ENCODE measurements at places on chromosomes 4 and X.

DNA sequence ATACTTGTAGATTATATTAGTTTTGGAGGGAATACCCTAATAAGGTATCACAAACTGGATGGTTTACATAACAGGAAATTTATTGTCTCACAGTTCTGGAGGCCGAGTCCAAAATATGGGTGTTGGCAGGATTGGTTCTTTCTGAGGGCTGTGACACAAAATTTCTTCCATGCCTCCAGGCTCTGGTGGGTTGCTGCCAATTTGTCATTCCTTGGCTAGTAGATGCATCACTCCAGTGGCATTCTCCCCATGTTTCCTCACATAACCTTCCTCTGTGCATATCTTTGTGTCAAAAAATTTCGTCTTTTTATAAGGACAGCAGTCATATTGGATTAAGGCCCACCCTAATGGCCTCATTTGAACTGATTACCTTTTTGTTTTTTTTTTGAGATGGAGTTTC, 49.3 kb downstream of the APELA start:
- no peak for DNase-seq

DNA sequence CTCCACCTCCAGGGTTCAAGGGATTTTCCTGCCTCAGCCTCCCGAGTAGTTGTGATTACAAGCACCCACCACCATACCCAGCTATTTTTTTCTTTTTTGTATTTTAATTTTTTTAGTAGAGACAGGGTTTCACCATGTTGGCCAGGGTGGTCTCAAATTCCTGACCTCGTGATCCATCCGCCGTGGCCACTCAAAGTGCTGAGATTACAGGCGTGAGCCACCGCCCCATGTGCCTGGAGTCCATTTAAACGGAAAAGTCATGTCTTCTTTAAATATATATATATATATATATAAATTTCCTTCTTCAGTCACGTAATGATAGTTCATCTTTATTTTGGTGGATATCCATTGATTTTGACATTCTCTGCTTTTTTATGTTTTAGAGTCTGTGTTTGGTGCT, 264.0 kb upstream of the PITX2 start:
- DNase-seq: no peak

GRCh38 chrX:146614663-146615478, 194.7 kb upstream of the CXorf51B start:
- DNase-seq: no peak

DNA sequence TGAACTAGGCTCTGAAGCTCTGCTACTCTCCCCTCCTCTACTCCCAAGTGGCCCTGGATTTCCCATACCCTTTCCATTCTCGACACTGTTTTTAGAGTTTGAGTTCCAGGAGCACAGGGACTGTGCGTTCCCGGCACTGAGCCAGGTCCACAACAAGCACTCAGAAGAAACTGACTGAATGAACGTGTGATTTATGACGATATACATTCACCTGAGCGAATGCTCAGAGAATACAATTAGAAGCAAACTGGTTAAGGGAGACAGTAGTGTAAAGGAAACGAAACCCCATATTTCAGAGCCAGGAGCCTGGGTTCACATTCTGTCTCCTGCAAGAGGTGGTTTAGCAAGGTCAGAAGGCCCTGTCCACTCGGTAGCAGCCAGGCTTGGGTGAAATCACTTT, 1.4 kb upstream of the KIAA0232 start:
- DNase-seq: no peak

DNA sequence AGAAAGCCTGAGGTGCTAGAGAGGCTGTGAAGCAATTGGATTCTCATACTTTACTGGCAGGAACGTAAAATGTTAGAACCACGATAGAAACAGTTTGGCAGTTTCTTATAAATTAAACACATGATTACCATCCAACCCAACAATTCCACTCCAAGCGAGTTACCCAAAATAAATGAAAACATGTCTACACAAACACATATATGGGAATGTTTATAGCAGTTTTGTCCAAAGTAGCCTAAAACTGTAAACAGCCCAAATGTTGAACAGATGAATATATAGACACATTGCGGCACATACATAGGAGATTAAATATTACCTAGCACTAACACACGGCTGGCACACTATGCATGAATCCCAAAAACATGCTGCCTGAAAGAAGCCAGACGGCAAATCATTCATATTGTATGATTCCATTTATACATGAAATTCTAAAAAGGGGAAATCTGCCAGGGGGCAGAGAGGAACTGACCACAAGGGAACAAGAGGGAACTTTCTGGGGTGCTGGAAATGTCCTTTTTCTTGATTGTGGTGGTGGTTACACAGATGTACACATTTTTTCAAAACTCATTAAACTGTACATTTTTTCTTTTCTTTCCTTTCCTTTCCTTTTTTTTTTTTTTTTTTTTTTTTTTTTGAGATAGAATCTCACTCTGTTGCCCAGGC, 50.4 kb upstream of the SLC25A4 start:
- no peak for DNase-seq

GRCh38 chr4:25723409-25723808, 67.8 kb downstream of the SLC34A2 start:
- DNase-seq: no peak

DNA sequence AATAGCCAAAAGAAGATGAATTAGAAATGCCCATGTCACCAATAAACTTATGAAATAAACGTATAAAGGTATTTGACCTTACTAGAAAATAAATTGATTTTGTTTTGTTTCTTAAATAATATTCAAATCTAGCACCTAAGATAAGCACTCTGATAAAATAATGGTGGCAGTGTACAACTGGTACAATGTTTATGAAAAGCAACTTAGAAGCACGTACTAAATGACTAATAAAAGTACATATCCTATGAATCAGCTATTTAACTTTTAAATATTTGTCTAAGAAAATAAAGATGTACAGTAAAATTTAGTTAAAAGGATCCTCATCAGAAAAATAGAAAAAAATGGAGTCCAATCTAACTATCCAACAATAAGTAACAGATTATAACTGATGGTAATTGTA, 6.7 kb downstream of the MANBA start:
- no peak for DNase-seq

DNA sequence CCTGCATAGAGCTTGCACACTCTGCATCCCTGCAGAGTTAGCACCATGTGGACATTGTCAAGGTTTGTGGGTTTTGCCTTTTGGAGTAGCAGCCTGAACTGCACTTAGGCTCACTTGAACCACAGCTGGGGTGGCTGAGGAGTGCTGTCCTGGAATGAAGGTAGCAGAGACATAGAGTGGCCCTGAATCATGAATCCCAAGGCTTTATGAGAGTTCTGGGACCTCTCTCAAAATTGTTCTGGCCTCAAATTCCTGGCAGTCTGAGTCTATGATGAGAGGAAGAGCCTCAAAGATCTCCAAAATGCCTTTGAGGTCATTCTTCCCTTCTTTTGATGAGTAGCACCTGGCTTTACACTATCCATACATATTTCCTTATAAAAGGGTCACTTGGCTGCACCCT, 37.1 kb upstream of the ADH1C start:
- DNase-seq: no peak

Measured in HFF-Myc (cell line).